Stimulated activated CD8-positive, alpha-beta memory T cell treated with anti-CD3 and anti-CD28 coated beads, Interleukin-15, amount 100 ng/mL, for 4 hours (primary cell): ENCODE measurements at places on chromosomes 3 and 15.

- no peak for DNase-seq
These were observed 427.0 kb downstream of the NTRK3 start for GRCh38 chr15:87829332-87830050.

- no peak for DNase-seq
These were observed 96.7 kb upstream of the KCNMB2 start for GRCh38 chr3:178439504-178439903.

DNA sequence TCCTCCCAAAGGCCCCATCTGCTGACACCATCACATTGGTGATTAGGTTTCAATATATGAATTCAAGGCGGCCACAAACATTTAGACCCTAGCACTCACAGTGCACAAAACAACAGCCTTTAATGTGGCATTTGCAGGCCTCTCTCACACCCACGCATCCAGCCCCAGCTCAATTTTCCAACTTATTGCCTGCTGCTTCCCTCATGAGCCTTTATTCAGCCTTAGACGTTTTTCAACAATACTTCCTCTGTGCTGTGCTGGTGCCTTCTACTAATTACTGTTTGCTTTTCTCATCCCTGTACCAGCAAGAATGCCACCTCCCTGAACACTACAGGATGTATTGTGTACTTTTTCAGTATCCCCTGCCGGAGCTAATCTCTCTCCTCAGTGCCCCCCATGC is 334.6 kb downstream of the GABRB3 start:
- no peak for DNase-seq

GRCh38 chr15:71312731-71313460 is 197.6 kb downstream of the THSD4 start:
- DNase-seq, result no peak

- no peak for DNase-seq
These were observed 615 bp downstream of the DHX30 start for GRCh38 chr3:47803480-47804025.

DNA sequence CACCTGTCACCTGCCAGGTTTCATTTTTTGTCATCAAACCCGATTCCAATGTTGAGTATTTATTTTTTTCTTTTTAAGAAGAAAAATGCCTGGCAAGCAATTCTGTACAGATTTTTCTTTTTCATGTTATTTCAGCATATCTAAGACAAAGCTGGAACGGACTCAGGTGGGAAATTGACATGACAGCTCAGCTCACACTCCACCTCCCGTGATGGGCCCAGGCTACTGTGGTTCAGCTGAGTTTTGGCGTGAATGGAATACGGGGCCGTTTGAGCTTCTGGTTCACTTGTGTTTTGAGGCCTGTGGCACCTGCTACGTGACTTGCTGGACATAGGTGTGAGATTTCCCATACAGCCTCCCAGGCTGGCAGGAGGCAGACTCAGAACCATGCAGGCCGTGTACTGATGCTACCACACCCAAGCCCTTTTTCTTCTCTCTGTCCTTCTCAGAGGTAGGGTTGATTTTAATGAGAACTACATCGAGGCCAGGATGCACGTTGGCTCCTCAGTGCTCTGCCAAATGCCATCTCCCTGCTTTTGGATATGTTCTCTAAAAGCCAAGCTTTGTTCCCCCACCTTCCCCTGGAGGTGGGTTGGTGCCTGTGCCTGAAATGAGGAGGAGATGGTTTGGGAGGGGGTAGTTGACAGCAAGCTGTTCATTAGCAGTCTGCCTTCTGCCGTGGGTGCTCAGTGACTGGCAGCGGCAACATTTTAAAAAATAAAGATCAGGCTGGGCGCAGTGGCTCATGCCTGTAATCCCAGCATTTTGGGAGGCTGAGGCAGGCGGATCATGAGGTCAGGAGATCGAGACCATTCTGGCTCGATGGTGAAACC is 48.7 kb downstream of the TRAK1 start:
- no peak for DNase-seq

GRCh38 chr3:32577581-32578556 is 7.2 kb upstream of the DYNC1LI1 start:
- no peak for DNase-seq

DNA sequence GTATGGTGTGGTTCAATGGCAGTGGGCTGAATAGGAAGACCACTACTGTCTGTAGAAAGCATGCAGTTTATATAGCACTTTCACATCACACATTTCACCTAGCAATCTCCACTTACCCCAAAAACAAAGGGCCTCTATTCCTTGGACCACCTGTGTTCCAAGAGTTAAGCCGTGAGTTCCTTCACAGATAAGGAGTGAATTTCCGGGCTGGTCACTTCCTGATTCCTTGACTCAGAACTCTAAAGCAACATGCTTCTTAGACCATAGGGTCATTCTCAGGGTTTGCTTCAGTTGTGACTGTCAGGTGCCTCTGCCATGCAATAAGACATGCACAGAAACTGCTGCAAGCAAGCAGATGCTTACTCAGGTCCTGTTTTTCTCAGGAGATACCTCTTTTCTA is 588.5 kb upstream of the TGFBR2 start:
- DNase-seq, result no peak

DNA sequence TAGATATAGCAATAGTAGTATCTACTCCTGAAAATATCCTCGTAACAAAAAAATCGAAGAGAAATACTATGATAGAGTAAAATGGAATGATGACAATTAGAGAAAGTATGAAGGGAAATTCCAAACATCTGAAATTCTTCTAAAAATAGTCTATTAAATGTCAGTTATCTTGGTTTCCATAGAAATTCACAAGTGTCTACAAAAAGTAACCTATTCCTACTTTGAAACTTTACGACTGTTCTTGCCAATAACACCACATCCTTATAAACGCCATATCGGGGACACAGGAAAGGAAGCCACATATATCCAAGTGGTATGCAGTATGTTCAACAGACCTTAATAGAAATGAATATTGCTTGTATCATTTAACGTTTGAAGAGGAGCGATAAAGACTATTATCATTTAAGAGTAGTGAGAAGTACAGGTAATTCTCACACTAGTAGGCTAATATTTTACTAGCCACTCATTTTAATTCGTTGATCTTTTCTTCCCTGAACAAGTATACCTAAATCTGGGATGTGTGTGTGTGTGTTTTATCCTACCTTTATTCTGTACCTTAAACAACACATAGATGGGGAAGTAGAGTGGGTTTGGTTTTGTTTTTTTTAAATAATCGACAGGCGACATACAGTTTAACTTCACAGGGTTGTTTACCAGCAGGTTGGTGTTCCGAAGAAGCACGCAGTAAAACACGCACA is 1.2 kb downstream of the GPR176 start:
- no peak for DNase-seq

GRCh38 chr3:62109534-62109933 is 263.8 kb downstream of the FEZF2 start:
- DNase-seq, result no peak

- no peak for DNase-seq
These were observed 945.1 kb downstream of the IGSF11 start for GRCh38 chr3:118089563-118089962.

DNA sequence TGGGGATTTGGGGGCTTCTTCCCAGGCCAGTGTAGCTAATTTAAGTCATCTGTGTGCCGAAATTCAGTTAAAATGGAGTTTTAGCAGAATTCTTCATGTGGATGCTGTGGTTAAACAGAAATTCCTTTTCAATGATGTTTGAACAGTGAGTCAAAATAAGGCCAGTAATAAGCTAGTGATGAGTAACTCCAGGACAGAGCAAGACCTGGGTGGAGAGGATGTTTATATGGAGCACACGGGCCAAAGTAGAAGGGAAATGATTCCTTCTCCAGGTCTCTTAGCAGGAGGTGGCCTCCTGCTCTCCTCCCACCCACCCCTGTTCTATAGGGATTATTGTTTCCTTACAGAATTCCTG is 31.9 kb upstream of the UACA start:
- DNase-seq, result no peak

DNA sequence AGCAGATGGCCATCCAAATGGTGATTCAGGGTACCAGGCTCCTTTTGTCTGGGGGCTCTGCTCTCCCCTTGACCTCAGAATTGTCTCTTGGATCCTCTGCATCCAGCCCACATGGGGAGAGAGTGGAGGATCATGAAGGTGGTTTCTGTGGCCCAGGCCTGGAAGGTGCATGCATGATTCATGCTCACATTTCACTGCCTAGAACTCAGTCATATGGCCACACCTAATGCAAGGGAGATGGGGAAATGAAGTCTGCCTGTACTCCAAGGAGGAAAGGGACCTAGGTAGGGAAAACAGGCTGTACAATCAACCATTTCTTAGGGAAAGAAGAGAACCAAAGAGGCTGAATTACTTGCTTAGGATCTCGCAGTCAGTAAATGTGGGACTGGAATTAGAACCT is 15.1 kb downstream of the HRG start:
- no peak for DNase-seq

DNA sequence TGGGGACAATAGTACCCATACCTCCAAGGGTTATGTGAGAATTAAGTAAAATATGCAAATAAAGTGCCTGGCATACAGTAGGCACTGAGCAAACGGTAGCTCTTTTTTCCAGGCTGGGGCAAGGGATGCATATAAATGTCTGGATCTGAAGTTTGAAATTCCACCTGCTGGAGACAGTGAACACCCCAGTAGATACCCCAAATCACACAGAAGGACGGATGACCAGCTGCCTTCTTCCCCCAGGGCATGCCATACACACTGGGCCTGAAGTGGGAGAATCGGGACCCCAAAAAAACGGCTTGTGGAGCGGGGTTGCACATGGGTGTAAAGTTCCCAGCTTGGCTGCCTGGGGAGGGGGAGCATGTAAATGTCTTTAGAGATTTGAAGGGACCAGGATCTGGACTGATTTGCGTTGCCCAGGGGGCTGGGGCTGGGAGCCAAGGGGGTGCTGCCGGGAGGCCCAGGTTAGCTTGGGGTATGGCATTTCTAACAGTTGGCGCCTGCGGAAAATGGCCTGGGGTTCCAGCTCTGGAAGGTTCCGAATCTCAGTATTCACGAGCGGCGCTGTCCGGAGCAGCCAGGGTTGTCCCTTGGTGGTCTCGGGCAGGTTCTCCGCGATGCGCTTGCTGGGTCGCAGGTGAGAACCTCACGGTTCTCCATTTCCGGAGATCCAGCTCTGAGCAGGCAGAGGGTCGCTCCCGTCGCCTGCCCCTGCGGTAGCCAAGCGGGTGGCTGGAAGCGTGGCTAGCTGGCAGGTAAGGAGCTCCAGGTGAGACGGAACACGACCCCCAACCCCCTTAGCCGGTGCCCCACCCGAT is 42.6 kb upstream of the POLG start:
- DNase-seq, result no peak

DNA sequence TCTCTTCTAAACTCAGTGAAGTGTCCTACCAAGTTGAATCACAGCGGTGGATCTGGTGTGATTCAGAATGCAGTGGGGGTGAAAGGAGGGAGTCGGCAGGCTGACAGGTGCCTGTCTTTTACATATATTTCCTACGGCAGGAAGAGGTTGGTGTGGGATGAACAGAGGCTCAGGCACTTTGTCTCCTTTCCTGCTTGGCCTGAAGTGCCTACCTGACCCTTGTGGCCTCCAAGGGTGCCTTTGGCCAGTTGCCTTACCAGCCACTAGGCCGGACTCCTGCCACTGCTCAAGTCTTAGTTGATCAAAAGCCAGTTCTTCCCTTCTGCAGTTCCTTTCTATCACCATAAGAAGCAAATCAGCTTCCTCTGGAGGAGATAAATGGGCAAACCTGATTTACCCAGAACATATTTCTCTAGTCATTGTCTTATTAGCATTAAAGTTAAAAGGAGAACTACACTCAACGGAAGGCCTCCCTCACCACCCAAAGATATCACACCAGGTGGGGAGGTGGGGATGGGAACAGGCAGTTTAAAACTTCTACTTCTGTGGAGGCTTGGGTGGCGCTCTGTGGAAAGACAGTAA is 52.1 kb downstream of the CRTC3 start:
- no peak for DNase-seq

GRCh38 chr3:103210583-103210982 is 775.8 kb downstream of the ZPLD1 start:
- DNase-seq, result no peak

- no peak for DNase-seq
These were observed 3.1 kb downstream of the GLB1 start for GRCh38 chr3:33093847-33094246.

DNA sequence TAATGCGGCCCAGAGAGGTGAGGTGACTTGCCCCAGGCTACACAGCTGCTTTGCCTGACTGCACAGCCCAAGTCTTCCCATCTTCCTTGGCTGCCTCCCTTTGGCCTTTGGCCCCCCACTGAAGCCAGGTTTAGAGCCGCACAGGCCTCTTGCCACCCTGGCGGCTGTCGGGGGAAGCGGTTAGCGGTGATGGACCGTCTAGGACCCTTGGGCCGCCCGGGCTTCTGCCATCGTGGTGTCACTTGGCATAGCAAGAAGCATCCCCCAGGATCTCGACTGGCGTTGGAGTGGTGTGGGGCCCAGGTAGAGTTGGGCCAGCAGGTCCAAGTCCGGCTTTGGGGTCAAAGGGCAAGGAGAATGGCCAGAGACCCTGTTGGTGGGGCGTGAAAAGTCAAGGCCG is 61.0 kb downstream of the LINGO1 start:
- DNase-seq, result no peak

DNA sequence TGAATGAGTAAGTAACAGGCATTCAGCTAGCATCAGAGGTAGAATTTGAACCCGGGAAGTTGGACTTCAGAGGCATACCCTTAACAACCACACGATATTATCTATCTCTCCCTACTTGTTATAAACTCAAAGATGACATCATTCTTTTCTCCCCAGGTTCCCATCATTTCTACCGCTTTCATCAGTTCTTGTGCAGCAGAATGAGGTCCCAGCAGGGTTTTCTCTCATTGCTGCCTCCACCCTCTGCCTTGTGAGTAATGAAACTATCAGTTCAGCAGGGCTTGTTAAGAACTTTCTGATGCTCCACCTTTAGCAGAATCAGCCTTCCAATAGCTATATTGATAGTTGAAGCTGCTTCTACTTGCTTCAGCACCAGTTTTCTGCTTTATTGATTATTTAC is 487.5 kb upstream of the KCNMB2 start:
- no peak for DNase-seq

DNA sequence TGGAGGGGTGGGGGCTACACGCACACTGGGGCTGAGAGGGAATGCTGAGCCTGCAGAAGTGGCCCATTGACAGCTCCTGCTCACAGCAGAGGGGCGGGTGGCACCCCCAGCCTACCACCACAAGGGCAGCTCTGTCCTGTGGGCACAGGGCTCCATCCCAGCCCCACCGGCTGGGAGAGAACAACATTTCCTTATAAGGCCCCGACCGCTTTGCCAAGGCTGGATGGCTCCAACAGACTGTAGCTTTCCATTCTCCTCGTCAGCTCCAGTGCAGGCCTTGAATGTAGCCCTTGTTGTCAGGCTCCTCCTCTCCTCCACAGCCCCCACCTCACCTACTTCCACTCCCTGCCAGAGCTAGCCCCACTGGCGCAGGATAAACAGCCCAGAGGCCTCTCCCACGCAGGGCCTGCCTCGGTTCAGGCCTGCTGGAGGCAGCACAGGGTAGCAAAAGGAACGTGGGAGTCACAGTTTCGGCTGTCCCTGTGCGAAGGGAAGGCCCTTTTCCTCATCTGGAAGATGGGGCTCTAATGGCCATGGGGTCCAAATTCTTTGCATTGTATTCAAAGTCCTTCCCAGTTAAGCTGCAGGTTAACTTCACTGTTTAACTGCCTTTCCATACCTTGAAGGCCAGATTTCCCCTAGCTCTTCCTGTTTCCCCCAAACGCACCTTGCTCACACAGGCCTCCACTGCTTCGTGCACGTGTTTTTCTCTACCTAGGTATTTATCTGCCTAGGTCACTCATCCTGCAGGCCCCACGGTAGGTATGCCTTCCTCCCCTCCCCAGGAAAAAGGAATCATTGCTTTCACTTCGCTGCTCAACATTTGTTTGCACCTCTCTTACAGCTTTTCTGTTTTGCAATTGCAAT is 101.6 kb upstream of the LPP start:
- no peak for DNase-seq
